ENCODE measurements at places on chromosomes 6 and 20.

- no peak for ATAC-seq
Observed at GRCh38 chr6:21524201-21524600, 69.3 kb upstream of the SOX4 start.

DNA sequence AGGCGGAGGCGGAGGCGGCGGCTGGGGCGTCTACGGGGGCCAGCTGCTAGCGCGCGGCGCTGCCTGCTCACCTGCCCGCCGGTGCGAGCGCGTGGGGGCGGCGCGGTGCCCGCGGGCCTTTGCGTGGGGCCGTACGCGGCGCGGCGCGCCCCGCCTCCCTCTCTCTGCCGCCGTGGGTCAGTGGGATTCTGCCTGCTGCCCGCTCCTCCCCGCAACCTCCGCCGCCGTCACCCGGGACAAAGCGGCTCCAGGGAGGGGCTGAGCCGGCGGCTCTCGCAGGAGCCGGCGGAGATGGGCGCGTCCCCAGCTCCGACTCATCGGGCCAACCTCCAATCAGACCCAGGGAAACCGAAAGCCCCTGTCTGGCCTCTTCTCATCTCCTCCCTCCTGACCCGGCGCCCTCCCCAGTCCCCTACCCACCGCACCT is at the start of gene RCAN2:
Gene RCAN2 (minus strand): TSS at position 249 of the 427 bp plus-strand sequence.
- peak; percentile 84 for ATAC-seq

DNA sequence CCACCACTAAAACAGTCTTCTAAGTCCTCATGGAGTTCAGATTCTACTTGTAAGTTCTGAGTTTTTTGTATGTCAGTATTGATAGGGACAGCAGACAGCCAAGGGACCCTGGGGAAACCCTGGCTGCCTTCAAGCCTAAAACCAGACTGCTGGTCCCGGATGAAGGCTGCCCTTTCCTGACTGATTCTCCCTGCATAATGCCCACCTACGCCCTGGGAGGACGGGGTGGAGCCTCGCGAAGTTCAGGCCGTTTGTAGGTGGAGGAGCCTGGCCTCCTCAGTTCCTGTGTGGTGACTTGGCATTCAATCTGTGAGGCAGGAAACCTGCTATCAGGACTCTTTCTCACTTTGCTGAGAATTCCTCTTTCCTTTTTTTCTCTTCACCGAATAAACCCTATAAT is 120.3 kb upstream of the LGSN start:
- ATAC-seq: no peak

- no peak for ATAC-seq
Observed at GRCh38 chr6:16049168-16049567, 79.7 kb upstream of the MYLIP start.

- no peak for ATAC-seq
Observed at GRCh38 chr6:47209632-47210031, 100.1 kb downstream of the TNFRSF21 start.

- peak; percentile 66 for ATAC-seq
Observed at GRCh38 chr20:53706466-53707370, 113.1 kb upstream of the ZNF217 start.

DNA sequence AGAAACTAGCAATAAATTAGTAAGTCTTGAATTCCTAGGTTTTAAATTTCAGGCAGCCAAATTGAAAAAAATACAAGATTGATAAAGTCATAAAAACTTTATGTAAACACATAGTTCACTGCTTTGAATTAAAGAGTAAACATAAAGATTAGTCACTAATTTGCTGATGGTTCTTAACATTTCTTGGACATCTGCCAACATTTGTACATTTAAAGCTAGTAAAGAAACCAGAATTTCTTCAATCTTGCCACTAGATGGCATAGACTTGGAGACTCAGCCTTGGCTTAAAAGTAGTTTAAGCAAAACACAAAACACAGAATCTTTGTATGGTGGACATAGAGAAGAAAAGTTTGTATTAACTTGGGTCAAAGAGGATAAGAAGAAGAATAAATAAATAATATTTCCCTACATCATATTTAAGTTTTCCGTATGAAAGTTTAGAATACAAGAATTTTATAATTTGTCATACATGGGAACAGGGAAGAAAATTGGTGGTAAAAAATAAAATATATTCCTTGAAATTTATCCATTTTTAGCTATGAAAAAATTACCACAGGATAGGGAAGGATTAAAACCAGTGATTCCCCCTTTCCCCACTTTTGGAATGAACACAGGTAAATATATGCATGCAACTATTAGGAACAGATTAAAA is 41.7 kb upstream of the FAM135A start:
- peak; percentile 77 for ATAC-seq

DNA sequence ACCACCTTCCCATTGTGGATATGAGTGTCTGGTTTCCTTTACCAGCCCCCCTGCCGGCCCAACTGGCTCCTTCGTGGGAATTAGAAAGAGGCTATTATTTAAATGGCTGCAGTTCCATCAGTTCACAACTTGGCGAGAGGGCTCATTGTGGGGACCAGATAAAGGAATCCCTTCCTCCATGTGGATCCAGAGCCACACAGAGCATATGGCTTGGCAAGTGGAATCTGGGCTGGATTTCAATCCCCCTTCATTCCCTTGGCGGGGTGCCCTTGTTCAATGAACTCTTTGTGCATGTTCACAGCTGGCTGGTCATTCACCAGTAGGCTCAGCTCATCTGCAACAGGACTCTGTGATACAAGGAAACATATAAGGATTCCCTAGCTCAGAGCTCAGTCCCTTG is 140.6 kb downstream of the OPN5 start:
- ATAC-seq: no peak

- no peak for ATAC-seq
Observed at GRCh38 chr6:132675002-132675401, 16.0 kb upstream of the TAAR1 start.

- no peak for ATAC-seq
Observed at GRCh38 chr20:24955045-24955444, 6.0 kb downstream of the CST7 start.

DNA sequence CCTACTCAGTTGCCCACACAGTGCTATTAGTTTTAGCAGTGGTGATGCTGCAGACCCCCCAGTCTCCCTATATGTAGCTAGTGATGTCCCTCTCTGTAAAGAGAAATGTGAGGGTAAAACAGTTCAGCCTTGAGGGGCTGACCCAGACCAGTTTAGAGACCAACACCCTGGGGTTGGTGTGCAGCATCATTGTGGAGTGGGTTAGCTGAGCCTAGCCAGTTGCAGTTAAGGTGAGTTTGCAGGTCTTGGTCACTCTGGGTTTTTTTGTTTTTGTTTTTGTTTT is 401 bp upstream of the B3GALT4 start:
- no peak for ATAC-seq
